ENCODE measurements at places on chromosomes 12 and 14.

DNA sequence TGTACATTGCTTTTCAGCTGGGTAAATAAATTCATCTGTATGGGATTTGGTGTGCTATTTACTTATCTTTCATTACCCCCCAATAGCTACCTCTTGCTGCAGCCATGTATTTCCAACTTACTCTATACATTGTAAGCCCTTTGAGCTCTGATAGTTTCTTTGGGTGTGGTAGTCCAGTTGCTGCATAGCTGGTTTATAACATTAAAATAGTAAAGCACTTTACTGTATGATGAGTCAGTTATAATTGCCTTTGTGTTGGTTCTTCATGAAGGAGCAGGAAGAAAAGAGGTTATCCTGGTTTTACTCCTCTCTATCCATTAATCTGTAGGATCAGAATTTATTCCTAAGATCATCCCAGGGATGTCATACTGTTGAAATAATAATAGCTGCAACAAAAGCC is 15.7 kb downstream of the TBC1D30 start:
- no peak for DNase-seq

DNA sequence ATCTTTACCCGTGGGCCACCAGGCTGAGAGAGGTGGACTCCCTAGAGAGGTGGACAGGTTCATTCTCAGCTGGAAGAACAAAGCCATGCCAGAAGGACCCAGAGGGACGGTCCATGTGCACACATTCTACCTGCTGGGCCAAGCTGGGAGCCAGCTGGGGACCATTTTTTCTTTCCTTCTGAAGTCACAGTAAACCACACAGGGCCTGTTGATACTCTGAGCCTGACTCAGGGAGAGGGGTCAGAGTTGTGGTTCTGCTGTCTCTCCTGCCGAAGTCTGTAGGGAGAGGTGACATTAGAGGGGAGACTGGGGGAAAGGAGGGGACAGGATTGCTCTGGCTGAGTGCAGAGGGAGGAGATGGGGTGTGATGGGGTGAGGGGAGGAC is 148.6 kb downstream of the TSPAN9 start:
- no peak for DNase-seq

DNA sequence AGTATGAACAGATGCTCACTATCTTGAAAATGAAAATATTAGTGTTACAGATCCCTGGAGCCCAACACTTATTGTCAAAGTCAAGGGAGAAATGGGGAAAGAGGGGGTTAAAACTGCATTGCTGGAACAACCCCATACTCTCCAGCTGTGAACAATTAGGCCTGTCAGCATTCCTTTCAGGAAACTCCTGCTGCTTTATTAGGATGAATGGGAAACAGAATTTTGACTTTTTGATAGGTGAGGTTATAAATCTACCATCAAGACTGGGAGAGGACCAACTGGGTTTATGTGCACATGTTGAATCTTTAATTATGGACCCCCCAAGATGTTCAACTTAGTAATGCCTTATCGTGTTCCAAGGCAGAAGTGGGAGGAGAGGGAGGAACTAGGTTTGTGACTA is 85.0 kb downstream of the TMTC1 start:
- DNase-seq = no peak

DNA sequence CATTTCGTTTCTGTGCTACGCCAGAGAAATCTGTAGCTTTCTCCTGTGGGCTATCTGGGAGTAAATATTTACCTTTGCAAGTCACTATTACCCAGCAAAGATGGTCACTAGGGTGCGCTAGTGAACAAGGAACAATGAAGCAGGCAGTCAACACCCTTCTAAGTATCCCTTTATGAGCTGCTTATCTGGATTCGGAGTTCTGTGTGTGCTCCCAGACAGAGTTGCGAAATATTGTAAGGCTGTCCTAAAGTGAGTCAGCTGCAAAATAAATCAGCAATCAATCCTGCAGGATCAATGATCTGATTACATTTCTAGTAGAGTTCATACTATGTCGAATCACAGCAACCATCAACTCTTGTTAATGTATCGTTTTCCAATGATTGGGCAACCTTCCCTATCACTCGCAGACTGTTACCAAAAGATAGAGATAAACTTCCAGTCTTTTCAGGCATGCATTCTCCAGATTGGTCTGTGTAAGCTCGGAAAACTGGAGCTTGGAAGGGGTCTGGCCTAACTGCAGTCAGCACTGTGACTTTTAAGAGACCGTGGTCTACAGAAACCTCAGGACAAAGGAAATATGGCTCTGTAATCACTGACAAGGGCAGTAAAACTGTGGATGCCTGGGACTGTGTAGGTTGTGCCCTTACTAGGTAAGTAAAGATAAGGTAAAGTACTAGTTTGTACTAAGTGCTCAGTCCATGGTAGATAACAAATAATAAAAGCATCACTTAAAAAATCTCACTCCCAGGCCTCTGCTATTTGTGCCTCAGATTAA is 133.5 kb downstream of the KCNK10 start:
- DNase-seq = peak; percentile 85

DNA sequence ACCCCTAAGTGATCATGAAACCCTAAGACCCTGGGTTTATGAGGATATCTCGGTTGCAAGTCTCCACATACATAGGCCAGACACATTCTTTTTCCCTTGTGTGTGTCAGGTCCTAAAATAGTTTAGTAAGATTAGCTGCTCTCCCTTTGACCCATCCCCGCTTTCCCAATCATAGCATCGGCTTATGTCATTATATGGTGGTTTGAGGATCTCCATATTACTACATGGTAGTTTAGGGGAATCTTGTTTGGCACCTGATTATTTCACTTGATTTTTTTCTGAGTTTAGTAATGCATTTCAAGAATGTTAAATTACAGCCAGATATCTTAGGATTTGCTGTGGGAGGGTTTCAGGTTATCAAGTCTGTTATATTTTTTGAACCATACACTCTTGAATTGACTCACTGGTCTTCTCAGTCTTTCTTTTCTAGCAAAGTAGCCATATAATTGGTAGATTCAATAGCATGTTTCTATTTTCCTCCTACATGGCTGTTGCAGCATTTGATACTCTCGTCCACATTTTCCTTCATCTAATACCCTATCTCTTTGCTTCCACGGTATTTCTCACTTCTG is 68.3 kb upstream of the TRHDE start:
- no peak for DNase-seq

DNA sequence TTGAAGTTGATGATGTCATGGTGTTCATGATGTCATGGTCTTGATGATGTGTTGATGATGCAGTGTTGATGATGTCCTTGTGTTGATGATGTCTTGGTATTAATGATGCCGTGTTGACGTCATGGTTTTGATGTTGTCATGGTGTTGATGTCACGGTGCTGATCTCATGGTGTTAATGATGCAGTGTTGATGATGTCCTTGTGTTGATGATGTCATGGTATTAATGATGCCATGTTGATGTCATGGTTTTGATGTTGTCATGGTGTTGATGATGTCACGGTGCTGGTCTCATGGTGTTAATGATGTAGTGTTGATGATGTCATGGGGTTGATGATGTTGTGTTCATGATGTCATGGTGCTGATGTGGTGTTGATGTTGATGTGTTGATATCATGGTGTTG is 48.0 kb upstream of the RIMBP2 start:
- DNase-seq = no peak

GRCh38 chr12:52976574-52977071 is 27.7 kb downstream of the KRT18 start:
- DNase-seq = no peak

- no peak for DNase-seq
Observed at GRCh38 chr12:92138144-92138543, 7.5 kb downstream of the BTG1 start.

- DNase-seq = no peak
Observed at GRCh38 chr12:123445388-123446332, 9.2 kb upstream of the RILPL2 start.

DNA sequence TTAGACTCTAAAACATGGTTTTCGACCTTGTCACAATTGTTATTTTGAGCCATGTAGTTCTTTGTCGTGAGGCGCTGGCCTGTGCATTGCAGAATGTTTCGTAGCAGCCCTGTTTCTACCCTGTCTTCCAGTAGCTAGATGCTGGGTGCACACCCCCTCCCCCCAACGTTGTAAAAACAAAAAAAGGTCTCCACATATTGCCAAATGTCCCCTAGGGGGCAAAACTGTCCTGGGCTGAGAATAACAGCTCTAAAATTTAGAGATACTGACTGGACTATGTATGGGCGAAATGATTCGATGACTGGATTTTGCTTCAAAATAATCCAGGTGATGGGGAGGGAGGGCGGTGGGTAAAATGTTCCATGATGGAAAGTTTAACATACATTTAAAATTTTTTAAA is 126.1 kb upstream of the FUT8 start:
- no peak for DNase-seq

DNA sequence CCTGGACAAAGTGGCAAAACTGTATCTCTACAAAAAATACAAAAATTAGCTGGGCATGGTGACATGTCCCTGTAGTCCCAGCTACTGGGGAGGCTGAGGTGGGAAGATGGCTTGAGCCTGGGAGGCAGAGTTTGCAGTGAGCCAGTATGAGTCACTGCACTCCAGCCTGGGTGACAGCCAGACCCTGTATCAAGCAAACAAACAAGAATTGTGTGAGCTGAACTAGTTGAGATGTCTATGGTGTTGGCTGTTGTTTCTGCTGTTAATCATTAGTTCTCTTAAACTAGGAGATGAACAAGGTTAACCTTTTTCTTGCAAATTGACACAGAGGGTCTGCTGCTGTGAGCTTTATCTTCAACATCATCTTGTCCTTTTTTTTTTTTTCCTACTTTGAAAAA is 23.6 kb downstream of the RASSF3 start:
- no peak for DNase-seq

DNA sequence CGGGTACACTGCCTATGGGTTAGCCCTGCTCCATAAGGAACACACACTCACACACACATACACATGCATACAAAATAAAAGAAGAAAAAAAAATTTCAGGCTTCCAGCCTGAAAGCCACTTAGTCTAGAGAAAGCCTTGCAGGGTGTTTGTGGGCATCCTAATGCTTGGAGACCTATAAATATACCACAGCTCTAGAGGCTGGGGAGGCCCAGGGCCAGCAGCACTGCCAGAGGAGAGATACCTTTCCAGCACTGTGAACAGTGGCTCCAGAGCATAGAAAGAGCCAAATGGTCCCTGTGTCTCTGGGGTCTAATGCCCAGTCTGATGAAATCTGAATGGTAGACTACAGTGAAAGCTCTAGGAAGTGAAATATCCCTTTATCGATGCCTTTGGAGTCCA is 12.9 kb downstream of the FAM161B start:
- DNase-seq = no peak

DNA sequence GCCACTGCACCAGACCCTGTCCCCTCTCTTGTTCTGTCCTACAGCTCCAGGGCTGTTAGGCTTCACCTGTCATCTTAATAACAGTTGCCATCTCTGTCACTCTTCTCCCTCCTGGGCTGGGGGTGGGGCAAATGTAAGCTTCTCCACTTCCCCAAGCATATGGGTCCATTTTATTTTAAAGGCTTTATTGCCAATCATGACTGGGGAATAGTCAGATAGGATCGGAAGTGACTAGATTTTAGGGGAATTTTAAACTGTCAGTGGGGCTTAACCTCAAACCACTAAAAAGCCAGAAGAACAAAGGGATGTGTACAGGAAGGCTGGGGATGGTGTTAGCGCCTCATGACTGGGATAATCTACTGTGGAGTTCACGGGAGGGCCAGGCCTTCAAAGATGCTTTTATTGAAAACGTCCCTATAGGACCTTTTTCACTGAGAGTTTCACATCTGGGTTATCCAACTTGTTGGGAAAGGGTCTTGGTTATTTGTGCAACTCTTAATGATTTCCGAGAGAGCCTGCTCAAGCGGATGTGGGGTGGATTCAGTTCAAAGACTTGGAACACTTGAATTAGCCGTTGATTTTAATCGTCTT is 41.6 kb downstream of the CHST11 start:
- no peak for DNase-seq

- no peak for DNase-seq
Observed at GRCh38 chr12:27644158-27644845, 51.9 kb upstream of the REP15 start.

- DNase-seq = peak; percentile 93
Observed at GRCh38 chr14:74647678-74648461, 35.8 kb upstream of the LTBP2 start.

DNA sequence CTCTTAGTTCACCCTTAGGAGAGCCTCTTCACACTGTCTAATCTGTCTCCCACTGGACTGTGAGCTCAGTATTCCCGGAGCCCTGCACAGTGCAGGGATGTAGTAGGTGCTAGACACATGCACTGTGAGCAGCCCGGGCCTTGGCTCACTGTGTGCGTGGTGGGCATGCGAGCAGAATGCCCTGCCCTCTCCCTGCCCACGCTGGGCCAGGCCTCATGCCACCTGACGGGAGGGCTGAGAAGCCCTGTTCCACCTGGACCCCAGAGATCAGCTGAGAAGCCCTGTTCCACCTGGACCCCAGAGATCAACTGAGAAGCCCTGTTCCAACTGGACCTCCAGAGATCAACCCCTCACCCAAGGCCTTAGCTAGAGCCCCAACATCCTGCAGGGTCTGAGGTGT is 10.9 kb downstream of the RPS6KL1 start:
- DNase-seq = no peak

- DNase-seq = no peak
Observed at GRCh38 chr14:98912655-98913054, 359.3 kb downstream of the BCL11B start.

DNA sequence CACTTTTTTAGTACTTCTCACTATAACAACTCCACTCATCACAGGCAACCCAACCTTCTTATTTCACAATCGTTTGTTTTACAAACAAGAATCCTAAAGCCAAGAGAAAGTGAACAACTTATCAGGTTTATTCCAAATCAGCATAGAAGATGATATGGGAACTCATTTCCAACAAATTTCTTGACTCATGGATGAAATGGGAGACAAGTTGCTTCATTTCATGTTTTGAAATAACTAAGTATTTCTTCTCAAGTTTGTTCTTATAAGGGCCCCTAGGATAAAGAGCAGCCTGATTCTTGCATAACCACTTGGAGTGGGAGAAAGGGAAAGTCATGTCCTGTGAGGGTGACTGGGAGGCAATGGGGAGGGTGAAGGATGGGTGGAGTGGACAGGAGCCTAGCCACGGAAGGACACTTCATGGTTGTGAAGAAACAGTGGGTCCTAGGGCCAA is 168.3 kb downstream of the DUSP6 start:
- no peak for DNase-seq

DNA sequence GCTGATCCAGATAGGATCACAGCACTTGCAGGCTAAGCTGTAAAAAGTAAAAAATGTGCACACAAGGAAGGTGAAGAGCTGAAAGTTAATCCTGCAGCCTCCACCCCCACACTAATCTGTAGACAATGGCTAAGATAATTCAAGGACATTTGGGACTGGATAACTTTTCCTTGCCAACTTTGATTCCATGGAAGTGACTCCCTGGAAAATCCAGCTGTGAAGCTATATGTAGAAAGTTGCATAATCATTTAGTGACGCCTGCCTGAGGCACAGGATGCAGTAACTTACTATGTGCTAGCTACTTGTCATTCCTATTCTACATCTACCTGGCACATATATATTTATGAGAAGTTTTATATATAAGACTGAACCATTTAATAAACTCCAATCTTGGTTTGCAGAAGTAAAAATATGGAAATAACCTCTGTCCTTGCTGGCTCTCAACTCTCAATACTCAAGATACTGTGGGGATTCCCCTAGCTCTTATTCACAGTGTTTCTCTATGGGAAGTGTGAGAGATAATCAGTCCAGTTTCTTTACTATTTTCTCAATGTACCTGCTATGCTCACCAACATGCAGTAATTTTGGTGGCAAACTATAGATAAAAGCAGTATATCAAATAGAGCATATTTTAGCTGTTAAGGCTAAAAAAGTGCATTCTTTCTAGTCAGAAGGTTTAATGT is 14.8 kb downstream of the LDHB start:
- DNase-seq = no peak

GRCh38 chr12:56951582-56952339 is 5.6 kb downstream of the RDH16 start:
- no peak for DNase-seq
